Stimulated activated CD4-positive, alpha-beta T cell treated with anti-CD3 and anti-CD28 coated beads, TNF-alpha, amount 100 ng/mL, for 1 hour (primary cell): ENCODE measurements at places on chromosomes 13 and 19.

DNA sequence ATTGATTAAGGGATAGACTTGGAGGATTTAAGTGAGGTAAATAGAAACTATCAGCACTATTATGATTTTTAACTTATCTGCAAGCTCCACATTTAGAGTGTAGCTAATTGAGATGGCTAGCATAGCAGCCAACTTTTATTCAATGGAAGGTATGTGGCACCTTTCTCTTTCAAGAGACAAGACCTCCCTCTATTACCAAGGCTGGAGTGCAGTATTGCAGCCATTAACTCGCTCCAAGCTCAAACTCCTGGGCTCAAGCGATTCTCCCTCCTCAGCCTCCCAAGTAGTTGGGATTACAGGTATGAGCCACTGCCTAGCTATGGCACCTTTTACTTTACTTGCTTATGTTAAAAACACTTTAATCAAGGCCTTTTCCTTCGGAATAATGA is 8.2 kb downstream of the TPT1 start:
- DNase-seq, result no peak

DNA sequence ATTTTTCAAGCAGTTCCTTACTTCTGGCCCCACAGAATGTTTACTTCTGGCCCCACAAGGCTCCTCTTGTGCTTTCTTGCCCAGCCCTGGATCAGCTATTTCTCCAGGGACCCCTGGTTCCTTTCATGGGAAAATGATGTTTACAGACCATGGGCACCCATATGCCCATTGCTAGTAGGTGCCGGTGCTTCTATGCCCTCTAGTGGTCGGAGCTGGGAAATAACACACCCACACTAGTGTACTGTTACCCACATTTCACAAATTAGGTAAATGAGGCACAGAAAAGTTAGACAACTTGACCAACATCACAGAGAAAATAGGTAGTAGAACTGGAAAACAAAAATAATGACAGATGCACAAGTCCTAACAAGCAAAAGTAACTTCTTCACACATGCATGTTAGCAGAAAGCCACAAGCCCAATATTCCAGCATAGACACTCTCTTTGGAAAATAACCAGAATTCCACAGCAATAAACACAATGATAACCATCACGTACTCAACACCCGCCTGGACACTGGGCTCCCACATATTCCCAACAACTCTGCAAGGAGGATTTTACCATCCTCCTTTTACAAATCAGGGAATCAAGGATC is 1.3 kb upstream of the CEACAM6 start:
- peak; percentile 46 for DNase-seq

DNA sequence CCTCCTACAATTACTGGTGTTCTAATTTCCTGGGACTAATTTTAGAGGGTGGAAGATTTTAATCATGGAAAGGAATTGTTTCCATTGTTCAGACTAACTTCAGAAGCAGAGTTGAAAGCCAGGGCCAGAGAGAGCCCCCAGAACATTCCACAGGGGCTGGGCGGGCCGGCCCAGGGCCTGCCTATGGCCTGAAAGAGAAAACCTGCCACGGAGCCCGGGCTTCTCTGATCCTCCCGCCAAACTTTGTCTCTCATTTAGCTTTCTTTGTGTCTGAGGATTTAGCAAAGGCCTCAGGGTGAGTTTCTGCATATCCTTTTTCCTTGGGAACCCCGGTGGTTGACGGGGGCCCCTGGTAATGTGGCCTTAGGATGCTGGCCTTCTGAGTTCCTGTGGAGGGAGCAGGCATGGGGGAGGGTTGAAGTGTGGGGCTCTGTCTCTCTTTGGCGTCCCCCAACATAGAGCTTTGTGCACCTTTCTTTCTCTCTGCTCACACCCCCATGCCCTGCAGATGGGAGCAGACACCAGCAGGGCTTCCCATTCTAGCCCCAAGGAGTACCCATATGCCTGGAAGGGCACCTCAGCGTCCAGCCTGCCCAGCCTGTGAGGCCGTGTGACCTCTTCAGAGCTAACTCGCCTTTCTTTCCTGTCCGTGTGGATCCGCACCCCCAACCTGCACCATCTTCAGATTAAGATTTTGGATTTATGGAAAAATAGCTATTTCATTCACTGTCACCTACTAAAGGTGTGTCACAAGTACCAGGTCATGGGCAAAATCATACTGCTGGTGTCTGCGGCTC is 539.5 kb downstream of the FGF9 start:
- DNase-seq, result no peak

DNA sequence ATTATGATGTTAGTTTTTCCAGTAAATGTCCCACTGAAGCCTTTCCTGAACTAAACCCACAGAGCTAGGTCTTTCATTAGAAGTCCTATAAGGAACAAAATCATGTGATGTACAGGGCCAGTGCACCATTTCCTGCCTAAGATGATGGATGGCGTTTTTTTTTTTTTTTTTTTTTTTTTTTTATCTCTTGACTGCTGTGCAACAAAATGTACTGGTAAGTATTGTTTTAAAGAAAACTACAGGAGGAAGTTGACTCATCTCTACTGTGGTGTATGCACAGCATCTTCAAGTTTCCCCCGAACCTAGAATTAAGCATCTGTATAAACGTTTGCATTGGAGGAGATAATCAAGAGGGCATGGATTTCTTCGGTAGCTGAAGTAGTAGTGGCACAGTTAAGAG is 197.5 kb downstream of the NBEA start:
- no peak for DNase-seq
